Endothelial cell of umbilical vein (primary cell): ENCODE measurements at places on chromosomes 1 and 21. TPM values are rescaled to one million over a fixed set of nuclear protein-coding genes. Genes with fewer than 3 reads are reported as not detected.

GCSAML gene
- not detected in 2 replicates for total RNA-seq

OR2AK2 gene
- not detected in 2 replicates for total RNA-seq

ATP5PF gene
- 132 and 141 TPM in 2 replicates for total RNA-seq

CCDC185 gene
- not detected in 2 replicates for total RNA-seq

CD2 gene
- total RNA-seq, result not detected in 2 replicates

CNST gene
- 18.1 and 21.5 TPM in 2 replicates for total RNA-seq

PDC gene
- total RNA-seq, result not detected in 2 replicates

NKAIN1 gene
- total RNA-seq, result 0.23 and 0.40 TPM in 2 replicates

MTARC2 gene
- 12.0 and 14.1 TPM in 2 replicates for total RNA-seq

COL9A2 gene
- 0.64 and 1.3 TPM in 2 replicates for total RNA-seq

P3R3URF gene
- total RNA-seq, result not detected in 2 replicates

C1orf185 gene
- total RNA-seq, result not detected in 2 replicates

OR1C1 gene
- not detected in 2 replicates for total RNA-seq

ADGRL4 gene
- total RNA-seq, result 143 and 205 TPM in 2 replicates

SLC9A1 gene
- total RNA-seq, result 59.2 and 60.5 TPM in 2 replicates

TDRKH gene
- total RNA-seq, result 9.3 and 9.6 TPM in 2 replicates

LCE1F gene
- total RNA-seq, result not detected in 2 replicates

PDE4B gene
- 69.8 and 72.1 TPM in 2 replicates for total RNA-seq

IL24 gene
- total RNA-seq, result not detected in 2 replicates

EPHA2 gene
- 125 and 141 TPM in 2 replicates for total RNA-seq

DIRAS3 gene
- total RNA-seq, result 1.0 and 1.2 TPM in 2 replicates

LYPD8 gene
- not detected in 2 replicates for total RNA-seq

KCNN3 gene
- total RNA-seq, result 0.85 and 1.1 TPM in 2 replicates

TMEM269 gene
- not detected in 2 replicates for total RNA-seq
